ENCODE measurements at places on chromosomes 2 and 18. TPM values are rescaled to one million over a fixed set of nuclear protein-coding genes. Genes with fewer than 3 reads are reported as not detected.

DNA sequence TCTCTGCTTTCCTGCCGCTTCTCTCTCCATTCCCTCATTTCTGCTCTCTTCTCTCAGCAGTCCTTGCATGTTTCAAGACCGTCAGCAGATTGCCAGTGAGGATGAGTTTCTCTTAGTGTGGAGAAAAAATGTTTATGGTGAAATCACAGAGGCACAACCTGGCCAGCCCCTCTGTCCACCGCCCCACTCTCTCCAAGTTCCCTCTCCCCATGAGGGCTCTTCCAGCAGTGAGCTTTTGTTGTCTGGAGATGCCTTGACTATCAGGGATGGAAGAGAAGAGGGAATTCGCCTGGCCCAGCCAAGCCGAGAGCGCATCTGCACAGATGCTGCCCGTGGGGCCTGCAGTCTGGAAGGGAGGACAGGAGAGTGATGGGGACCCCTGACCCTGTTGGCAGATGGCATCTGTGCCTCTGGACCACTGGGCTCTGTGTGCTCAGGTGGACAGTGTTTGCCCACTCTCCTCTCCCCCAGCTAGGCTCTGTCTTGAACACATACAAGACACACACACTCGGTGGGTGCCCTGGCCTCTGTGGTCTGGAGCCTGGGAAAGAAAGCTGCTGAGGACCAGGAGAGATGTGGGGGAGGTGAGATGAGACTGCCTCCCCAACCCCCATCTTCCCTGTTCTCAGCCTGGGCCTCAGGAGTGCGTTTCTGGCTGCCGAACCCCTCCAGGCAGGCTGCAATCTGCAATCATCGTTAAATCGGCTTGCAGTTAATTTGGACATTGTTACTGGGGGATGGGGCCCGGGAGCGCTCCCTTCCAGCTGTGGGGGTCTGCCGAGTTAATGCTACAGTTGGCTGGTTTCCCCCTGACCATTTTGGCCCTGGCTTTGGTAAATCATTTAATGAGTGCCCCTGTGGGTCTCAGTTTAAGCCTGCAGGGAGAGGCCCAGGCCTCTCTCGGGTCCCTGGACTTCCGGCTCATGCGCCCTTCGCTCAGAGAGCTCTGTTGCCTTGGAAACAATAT is 4.5 kb downstream of the ITM2C start:
- DNase-seq: peak; percentile 53

DNA sequence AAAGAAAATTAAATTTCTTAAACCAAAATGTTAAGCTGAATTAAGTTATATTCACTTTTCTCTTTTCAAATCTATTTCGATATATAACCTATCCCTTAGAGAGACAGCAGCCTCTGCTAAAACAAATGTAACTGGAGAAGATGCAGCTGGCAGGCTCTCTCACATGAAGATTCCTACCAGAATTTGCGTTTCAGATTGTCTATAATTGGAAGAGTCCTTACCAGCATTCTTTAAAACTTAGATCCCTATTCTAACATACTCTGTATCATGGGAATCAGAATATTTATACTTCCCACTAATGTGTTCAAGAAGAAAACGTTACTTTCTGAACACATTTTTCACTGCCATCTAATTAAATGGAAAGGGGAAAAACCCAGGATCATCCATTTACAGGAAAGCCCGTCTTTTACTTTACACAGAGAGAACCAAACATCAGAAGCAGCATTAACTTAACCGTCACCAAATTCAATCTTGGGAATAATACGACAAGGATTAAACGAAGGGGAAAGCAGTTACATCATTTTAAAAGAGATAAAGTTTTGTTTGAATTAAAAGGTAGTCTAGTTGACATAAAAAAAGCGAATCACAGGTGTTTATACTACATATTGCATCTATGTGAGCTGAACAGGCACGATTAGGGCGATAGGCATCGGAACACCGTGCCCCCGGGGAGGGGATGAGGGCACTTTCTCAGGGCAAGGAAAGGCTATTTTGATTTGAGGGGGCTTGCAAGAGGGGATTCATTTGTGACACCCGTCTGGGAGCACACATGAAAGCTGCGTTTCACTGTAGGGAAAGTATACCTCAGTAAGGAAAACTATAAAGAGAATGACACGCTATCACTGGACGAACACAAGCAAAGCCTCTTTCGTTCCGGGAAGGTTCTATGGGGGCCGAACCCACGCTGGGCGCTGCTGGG is 1.3 kb downstream of the PTPN2 start:
- DNase-seq: no peak

GRCh38 chr2:148607566-148607965 is 37.0 kb upstream of the EPC2 start:
- DNase-seq: no peak

- no peak for DNase-seq
These were observed 1.0 kb downstream of the ZDBF2 start for GRCh38 chr2:206275312-206276055.

- no peak for DNase-seq
These were observed 341.7 kb upstream of the ZNF804A start for GRCh38 chr2:184256611-184257010.

DNA sequence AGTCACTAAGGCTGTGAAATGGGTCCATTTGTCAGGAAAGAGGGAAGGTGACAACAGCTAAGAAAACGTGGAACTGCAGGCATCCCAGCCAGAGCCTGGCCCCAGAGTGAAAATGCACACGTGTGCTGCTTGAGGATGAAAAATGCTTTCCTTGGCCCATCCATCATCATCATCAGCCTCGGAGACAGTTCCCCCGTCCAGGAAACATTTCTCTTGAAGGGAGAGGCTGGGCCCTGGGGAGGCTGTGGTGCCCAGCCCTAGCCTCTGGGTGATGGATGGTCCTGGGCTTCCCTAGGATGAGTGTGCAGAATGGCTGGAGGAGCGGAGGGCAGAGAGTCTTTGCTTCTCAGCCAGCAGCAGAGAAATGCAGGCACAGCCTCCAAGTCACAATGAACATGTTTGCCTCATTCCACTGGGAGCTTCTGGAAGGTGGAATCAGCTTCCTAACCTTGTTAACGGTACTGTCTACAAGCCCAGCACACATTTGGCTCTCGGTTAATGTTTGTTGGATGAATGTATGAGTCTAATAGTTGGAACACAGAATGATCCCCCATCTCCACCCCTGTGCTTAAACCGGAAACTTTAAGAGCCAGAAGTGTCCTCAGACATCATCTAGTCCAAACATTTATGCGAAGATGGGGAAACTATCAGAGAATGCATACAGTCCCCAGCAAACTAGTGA is 164.0 kb downstream of the RDH14 start:
- no peak for DNase-seq

- no peak for DNase-seq
These were observed 31.4 kb downstream of the ATOH8 start for GRCh38 chr2:85785027-85785822.

- no peak for DNase-seq
These were observed 21.3 kb upstream of the TTN start for GRCh38 chr2:178828486-178828881.

DNA sequence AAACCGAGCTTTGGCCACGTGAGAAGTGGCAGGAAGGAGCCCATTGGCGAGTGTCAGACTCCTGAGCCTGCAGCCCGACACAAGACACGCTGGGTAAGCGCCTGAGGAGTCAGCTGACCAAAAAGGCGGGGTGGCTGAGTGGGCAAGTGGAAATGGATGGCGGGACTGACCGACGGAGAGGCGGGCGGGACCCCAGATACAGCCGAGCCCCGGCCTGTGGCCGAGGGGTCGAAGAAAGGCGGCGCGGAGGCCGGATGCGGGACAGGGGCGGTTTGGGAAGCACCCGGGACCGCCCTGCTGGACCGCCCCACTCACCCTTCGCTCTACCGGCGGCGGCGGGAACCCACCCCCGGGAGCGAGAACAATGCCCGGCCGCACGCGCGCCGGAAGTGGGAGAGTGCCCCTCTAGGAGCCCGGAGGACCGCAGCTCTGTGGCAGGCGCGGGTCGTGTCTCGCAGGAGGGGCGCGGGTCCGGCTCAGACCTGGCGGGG is 22.8 kb downstream of the ZSCAN30 start:
- DNase-seq: no peak

GRCh38 chr18:13653746-13654433 is 72.5 kb downstream of the FAM210A start:
- no peak for DNase-seq

DNA sequence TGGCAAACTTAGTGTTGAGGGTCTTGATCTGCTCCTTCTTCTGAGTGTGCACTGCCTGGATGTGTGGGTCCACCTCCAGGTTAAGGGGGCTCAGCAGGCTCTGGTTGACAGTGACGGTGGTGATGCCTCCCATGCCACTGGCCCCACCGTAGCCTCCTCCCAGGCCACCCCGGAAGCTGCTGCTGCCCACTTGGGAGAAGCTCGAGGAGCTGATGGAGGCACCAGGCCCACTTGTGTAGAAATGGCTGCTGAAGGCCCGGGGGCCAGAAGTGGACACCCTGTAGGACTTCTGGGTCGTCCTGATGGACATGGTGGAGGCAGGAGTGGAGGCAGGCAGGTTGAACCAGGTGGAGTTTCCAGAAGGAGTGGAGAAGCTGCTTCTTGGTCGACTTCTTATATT is 6.4 kb upstream of the DUSP19 start:
- no peak for DNase-seq

DNA sequence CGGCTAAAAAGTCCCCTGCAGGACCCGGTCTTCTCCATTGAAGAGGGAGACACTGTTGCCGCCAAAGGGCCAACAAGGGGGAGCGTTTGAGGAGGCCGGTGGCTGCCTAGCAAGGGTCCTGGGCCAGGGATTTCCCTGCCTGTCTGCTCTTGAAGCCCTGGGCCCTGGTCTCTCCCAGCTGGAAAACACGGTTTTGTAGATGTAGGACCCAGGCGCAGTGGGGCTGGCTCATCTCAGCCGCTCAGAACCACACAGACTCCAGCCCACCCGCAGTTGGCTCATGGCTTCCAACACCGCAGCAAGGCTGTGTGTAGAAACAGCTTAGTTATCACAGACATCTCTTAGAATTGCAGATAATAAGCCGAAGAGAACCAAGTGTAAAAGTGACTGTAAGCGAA is 57.1 kb upstream of the TWIST2 start:
- no peak for DNase-seq

DNA sequence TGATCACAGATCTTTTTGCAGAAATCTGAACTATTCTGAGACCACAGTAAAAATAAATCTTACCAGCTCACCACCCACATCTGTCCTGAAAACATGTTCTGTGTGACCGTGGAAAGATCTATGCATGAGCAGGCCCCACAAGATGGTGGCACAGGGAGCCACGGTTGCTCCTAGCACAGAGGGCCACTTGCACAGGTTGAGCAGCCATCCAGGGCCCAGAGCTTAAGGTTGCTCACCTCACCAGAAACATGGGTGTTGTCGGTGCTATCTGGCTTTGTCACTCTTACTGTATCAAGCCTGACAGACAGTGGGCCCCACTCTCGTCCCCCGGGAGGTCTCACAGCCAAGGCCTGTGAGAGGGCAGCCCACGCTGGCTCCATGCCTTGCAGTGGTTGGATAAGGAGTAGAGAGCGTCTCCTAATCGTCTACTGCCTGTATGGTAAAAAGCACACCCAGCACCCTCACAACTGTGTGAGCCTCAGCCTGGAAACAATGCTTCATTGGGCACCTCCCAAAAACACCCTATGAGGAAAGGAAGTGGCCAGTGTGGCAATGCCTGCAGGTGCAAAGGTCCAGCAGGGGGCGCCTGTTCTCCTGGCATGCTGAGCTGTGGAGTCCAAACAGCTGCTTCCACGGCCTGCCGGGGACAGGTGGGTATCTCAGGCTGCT is 19.6 kb downstream of the TUBB6 start:
- DNase-seq: peak; percentile 97

GRCh38 chr18:72460210-72460680 is 83.9 kb downstream of the CBLN2 start:
- no peak for DNase-seq

DNA sequence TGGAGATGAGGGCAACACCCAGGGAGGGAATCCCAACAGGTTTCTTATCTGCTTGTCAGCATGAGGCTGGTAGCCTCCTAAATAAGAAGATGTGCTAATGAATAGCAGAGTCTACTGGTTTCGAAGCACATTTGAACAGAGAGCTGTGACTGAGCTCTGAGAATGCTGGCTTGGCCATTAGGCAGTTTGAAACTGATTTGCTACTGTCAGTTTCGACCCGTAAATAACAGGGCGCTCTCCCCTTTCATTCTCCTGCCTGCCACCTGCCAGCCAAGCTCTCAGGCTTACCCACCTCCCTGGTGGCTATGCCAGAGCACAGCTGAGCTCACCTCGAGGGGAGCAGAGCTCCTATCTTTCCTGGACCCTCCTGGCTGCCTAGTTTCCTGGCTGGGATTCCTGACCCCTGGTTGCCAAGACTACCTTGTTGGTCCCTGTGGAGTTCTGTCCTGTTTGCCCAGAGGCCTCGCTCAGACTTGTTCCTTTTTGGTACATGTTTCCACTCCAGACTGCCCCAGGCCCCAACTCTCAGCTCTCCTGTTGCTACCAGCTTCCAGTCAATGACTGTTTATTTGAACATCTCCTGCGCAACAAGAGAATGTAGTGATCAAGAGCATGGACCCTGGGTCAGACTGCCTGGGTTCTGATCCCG is 102.3 kb upstream of the ALPP start:
- DNase-seq: no peak

DNA sequence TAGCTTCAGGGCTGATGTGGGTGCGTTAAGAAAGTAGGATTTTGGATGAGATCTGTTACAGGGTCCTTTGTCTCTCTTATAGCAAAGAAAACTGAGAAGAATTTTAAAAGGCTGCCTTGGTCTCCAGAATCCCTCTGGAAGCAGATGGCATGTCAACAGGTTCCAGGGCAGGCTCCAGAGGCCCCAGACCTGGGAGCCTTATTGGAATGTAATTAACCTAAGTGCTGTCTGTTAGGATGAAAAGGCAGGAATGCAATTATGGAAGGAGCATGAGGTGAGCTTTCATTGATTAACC is 97.2 kb upstream of the PKDCC start:
- DNase-seq: no peak

- DNase-seq: no peak
These were observed 7.1 kb downstream of the ZNF407 start for GRCh38 chr18:74604774-74605173.

GRCh38 chr2:203987959-203988358 is 51.4 kb downstream of the ICOS start:
- no peak for DNase-seq

DNA sequence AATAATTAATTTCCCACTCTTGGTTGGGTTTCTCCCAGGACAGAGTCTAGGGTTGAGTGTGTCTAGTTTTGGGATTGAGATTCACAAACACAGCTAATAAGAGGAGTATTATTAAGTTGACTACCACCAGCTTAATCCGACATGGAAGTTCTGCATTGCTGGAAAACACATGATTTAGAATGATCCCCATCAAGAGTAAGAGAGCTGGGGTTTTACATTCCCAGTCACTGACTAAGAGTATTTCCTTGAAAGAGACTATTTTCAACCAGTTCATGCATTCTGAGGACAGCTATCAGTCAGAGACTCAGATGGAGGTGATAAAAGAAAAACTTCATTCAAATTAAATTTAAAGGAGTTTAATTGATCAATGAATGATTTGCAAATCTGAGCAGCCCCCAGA is 334.6 kb upstream of the LRATD1 start:
- DNase-seq: no peak

- DNase-seq: no peak
These were observed 115.5 kb downstream of the NFATC1 start for GRCh38 chr18:79511271-79511670.

- DNase-seq: no peak
These were observed 52.3 kb downstream of the MYCN start for GRCh38 chr2:15992457-15993231.

GRCh38 chr2:96111823-96112500 is 4.4 kb downstream of the ADRA2B start:
- no peak for DNase-seq

The IL1R2 gene
- 0.06 TPM for polyA plus RNA-seq

The STPG4 gene
- polyA plus RNA-seq: not detected

The ERLEC1 gene
- 14.7 TPM for polyA plus RNA-seq

The NOSTRIN gene
- polyA plus RNA-seq: not detected

The ABCG8 gene
- polyA plus RNA-seq: not detected

The FNDC4 gene
- 14.1 TPM for polyA plus RNA-seq

The NYAP2 gene
- polyA plus RNA-seq: not detected

The MYO5B gene
- polyA plus RNA-seq: 5.1 TPM
